ENCODE measurements at places on chromosomes 4 and X.
A peak's percentile ranks its signal among the peaks of the same experiment; 100 is the strongest.

- DNase-seq: no peak
Observed at GRCh38 chr4:2245057-2245786, 3.3 kb upstream of the HAUS3 start.

DNA sequence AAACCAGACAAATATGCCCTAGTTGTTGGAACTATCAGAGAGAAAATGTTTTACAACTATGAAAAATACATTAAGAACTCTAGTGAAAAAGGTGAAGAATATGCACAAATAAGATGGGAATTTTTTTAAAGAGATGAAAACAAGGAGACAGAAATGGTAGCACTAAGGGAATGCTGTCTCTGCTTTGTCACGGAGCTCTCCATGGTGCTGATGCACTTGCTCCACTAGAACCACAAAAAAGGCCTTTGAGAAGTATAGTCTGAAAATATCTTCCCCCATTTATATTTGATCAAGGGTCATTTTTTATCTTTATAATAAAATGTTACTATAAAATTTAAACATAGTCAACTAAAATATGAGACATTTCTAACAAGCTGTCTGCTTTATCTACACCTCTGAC is 1655.5 kb upstream of the AGA start:
- DNase-seq: no peak

- no peak for DNase-seq
Observed at GRCh38 chrX:24026432-24026831, 554 bp downstream of the KLHL15 start.

DNA sequence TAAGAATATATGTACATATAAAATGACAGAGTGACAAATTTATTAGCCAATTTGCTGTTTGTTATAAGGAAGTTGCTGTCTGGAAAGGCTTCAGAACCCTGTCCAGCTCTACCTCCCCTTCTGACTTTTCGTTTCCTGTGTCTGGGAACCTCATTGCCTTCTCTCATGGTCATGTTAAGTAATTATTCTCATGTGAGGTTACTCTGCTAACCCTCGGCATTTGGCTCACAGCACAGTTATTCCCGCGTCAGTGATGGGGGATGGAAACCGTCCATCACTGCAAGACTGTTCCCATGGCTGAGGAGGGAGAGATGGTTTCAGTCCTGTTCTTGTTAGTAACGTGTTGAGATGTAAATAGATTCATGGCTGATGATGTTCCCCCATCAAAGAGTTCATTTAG is 11.9 kb downstream of the EDNRA start:
- no peak for DNase-seq

GRCh38 chr4:150363721-150364688 is 217.9 kb upstream of the MAB21L2 start:
- no peak for DNase-seq

- peak; percentile 30 for DNase-seq
Observed at GRCh38 chr4:80138551-80139538, 58.5 kb upstream of the PRDM8 start.

DNA sequence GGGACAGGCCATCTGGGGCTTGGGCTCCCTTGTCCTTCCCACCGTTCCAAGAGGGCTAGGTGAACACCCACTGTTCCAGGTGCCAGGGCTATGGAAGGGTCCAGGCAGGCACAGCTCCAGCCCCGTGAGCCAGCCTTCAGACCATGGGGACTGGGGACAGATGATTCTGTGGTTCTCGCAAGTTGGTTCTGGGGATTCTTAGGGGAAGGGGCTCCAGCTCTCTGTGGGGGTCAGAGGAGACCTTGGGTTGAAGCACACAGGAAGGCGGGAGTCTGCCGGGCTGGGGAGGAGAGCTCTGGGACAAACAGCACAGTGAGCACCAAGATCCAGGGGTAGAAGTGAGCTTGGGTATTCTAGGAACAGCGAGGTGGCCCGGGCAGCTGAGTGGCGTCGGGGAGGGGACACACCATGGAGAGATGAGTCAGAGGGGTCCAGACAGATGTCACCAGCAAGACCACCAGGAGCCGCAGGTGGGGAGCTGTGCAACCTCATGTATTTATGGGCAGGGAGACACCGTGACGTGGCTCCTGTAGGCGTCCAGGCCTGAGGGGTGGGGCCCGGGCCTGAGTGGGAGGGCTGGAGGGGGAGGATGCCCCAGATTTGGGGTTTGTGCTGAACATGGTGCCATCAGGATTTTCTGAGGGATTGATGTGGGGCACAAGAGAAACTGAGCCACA is 48.8 kb upstream of the HMX1 start:
- no peak for DNase-seq

DNA sequence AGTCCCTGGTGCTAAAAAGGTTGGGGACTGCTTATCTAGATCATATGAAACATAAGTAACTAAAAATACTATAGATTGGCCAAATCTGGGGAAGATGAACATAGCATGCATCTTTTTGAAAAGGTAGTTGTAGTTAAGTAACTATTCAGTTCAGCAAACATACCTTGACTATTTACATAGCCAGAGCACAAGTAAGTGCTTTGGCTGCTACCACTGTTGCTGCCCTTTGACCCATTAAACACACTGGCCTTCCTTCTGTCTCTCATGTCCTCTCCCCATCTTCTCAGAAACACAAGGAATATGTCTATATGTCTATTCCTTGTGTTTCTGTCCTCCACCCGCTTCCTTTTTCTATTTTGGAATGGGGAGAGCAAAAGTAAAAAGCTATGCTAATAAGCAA is 87.9 kb upstream of the SPRY1 start:
- DNase-seq: no peak

GRCh38 chr4:119125931-119126330 is 9.7 kb upstream of the MYOZ2 start:
- DNase-seq: no peak

- DNase-seq: peak; percentile 25
Observed at GRCh38 chrX:74421036-74421739, at the start of gene SLC16A2. Gene SLC16A2, plus strand, starts transcription at chrX:74421493. Its CDS starts 145 bp downstream, at chrX:74421638.

GRCh38 chr4:133865612-133866327 is 335.8 kb downstream of the PABPC4L start:
- no peak for DNase-seq

DNA sequence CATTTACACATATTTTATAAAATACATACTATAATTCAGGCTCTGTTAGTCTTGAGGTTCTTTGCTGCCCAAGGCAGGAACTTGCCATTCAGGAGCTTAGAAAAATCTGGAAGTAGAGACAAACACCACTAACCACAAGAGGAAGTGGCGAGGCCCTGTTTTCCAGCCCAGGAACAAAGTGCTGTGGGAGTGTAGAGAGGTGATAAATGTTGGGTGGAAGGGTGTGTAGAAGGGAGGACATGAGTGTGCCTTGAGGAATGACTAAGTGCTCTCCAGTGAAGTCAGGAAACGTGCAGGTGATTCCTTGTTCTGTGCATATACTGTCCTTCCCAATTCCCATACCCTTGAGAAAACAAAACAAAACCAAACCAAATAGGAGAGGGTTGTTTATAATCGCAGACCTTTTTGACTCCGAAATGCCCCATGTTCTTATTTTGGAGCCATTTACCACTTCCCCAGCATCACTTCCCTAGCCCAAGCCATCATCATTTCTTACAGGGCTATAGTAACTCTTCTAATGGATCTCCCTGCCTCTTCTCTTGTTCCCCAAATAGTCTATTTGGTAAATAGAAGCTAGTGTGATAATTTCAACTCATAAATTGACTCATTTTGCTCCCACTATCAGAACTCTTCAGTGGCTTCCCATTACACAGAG is 83.2 kb downstream of the GPAT3 start:
- no peak for DNase-seq

GRCh38 chrX:9604111-9604907 is 139.5 kb downstream of the TBL1X start:
- DNase-seq: no peak

DNA sequence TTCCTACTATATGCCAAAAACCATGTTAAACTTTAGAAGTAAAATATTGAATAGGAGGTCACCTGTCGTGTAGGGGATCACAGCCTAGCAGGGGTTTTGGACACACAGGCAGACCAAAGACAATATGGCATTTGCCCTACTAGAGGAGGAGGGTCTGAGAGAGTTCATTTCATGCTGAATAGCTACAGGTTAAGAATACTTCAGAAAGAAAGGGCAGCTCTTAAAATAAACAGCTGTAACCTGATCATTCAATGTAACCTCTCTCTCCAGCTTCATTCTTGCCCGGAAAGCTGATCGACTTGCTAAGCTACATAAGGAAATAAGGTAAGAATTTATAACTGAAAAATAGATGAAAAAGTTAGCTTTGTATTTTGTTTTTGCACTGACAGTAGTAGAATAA is 79.9 kb downstream of the MAOA start:
- DNase-seq: no peak

DNA sequence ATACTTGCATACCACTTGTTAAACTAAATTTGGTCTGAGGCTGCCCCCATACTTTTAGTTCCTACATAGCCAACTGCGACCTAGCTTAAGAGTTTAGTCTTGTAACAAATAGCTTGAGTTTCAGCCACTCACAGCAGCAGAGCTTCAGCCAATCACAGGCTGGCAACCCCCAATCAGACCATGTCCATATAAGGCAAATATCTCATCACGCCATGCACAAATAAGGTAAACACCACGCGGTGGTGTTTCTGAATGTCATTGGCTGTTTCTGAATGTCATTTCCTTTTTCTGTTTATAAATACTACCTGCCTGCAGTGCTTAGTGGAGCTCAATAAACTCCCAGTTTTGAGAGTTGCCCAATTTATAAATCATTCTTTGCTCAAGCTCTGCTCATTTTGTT is 143.1 kb upstream of the MAD2L1 start:
- DNase-seq: no peak

DNA sequence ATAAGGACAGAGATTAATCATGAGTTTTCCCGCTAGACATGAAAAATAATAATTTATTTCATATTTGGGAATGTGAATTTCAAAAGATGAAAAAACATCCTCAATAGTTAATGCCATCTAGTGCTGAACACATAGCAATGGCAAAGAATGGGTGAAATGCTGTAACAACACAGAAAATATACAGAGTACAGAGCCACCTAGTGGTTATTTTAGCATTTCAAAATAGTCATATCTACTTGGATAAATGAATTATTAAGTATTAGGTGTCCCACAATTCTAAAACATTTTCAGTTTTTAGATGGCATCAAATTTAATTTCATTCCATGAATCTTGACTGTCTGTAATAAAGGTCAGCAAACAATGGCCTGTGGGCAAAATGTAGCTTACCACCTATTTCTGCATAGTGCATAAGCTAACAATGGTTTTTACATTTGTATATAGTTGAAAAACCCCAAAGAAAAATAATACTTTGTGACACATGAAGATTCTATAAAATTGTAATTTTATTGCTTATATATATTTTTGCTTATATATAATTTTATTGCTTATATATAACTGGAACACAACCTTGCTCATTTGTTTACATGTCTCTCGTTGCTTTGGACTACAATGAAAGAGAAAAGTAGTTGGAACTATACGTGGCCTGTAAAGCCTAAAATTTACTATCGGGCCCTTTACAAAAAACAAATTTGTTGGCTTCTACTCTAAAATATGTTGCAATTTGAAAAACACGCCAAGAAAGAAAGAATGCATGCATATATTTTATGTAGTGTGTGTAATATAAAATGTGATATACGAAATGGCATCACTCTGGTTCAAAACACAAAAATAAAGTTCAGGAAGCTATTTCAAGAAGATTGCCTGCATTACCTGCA is 99.1 kb upstream of the FAM47C start:
- no peak for DNase-seq

GRCh38 chr4:26237916-26238315 is 82.9 kb upstream of the RBPJ start:
- no peak for DNase-seq

DNA sequence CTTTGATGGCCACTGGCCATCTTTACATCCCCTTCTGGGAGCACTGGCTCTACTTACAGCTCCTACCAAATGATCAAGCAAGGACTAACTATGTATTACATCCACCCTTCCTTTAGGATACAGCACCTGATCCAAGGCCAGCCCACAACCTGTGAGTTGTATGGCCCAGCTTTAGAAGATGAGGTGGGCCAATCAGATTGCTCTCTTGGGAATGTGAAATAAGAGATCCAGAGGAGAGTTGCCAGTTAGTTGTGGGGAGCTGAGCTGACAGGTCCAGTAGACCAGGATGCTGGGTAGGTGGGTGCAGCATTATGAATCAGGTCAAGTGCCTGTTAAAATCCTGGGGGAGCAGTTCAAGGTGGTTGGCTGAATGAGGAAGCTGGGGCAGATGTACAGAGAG is 111.5 kb downstream of the GNL3L start:
- no peak for DNase-seq

- no peak for DNase-seq
Observed at GRCh38 chr4:23947826-23948225, 58.0 kb upstream of the PPARGC1A start.

DNA sequence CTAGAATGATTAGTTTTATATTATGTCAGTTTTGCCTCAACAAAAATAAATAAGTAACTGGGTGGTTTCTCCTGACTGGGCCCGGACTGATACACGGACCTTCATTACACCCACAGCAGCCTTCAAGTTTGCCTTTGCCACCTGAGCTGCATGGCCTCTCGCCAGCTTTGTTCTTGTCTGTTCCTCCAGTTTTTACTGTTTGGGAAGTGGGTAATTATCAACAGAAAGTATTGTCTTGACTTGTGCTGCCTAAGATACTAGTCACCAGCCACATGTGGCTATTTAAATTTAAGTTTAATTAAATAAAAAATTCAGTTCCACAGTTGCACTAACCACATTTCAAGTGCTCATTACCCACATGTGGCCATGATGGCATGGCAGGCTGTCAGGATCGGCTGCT is 74.7 kb upstream of the INTU start:
- DNase-seq: no peak

- no peak for DNase-seq
Observed at GRCh38 chrX:18884916-18885315, 99.0 kb downstream of the PHKA2 start.

- no peak for DNase-seq
Observed at GRCh38 chr4:150482581-150482980, 99.4 kb upstream of the MAB21L2 start.

DNA sequence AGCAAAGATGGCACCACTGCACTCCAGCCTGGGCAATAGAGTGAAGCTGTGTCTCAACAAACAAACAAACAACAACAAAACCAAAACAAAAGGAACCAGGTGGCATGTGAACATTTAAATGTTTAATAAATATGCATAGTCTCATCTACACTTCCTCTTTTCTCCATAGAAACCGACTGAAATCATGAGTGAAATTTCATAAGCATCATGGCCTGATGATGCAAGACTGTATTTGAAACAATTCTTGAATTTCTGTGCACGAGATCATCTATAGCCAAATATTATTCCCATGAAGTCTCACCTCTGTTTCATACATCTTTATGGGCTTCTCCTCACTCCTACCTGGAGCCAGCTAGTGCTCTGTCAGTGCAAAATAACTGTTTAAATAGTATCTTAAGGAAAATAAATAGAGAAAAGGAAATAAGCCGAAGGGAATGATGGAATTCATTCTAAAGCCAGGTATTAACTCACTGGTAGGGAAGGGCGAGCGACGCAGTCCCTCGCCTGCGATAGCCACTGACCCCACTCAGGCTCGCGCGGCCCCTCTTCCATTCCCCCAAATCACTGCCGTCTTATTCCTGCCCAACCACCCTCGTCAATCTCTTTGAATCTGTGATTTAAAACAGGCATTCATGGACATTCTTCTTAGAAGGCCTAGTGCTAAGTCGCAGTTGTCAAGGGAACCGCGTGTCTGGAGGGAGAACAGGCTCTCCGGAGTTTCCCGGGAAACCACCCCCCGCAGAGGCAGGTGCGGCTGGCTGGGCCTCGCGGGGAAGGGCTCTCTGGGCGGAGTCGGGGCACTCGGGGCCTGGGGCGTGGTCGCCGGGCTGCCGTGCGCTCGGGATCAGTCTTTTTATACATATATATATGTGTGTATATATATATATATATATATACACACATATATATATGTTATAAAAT is 52.4 kb upstream of the TRIM2 start:
- no peak for DNase-seq

GRCh38 chr4:57911203-57911602 is 801.0 kb upstream of the IGFBP7 start:
- DNase-seq: no peak

All from activated T-cell treated with anti-CD3 and anti-CD28 coated beads for 48 hours (primary cell).